ENCODE measurements at places on chromosomes 4 and X. TPM values are rescaled to one million over a fixed set of nuclear protein-coding genes. Genes with fewer than 3 reads are reported as not detected.

DNA sequence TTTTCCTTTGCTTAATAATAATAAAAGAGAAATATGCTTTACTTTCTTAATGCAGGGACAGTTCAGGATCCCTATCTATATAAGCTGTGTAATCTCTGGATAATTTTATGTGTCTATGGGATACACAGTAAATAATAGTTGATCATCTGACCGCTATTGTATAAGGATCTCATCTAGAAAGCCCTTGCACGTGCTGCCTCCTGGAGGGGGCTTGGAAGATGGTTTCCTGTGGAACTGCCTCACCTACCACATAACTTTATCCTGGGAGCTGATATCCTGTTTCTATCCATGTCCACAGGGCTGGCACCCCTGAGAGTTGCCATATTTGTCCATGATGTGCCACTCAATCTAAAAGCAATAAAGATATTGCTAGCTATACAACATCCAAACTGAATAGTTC, 139.3 kb upstream of the FRMPD4 start:
- no peak for DNase-seq

DNA sequence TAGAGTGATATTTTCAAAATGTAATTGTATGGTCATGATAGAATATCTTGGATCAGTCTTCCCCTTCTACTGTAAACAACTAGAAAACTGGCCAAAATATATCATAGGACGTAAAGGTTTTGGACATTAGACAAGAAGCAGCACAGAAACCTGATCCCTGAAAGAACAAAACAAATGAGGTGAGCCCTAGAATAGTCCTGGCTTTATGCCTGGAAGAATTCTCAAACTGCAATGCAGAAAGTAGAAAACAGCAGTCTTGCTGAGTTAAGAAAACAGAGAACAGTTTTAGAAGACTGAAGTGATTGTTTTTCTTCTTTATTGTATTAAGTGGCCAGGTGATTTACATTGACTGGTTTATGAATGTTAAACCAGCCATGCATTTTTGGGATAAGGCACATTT, 19.5 kb downstream of the NSUN7 start:
- no peak for DNase-seq

Gene LSM6
- total RNA-seq: 20.6 TPM

- no peak for DNase-seq
Measured at GRCh38 chr4:36064117-36064516, 180.2 kb downstream of the ARAP2 start.

GRCh38 chrX:71366674-71367256, 608 bp downstream of the TAF1 start:
- DNase-seq: no peak

DNA sequence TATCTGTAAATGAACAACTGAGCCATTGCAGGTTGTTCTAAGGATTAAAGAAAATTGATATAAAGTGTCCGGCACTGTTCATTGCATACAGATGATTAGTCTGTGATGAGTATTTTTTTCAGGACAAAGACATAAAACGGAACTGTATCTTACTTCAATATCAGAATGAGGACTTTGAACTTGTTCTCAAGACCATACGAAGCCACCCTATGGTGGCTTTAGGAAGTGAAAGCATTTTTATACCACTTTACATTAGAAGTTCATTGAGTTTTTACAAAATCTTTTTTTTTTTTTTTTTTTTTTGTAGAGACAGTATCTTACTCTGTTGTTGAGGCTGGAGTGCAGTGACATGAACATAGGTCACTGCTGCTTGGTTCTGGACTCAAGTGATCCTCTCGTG, 45.2 kb upstream of the TRIM2 start:
- DNase-seq: no peak

- DNase-seq: no peak
Measured at GRCh38 chr4:46975812-46976553, 17.4 kb downstream of the GABRA4 start.

Gene IL13RA2
- 0.12 TPM for total RNA-seq

Gene CT45A2
- not detected for total RNA-seq

Gene BST1
- 88.9 TPM for total RNA-seq
